Activated naive CD4-positive, alpha-beta T cell (primary cell): ENCODE measurements at places on chromosomes 7 and 10.

GRCh38 chr7:73770002-73770859, at the start of gene CLDN3:
CLDN3 (minus strand) TSS chr7:73770270; CDS start chr7:73770049, 221 bp downstream.
- DNase-seq, result no peak

- no peak for DNase-seq
These were observed 104.6 kb downstream of the CYTH3 start for GRCh38 chr7:6167587-6168476.

- DNase-seq, result no peak
These were observed 43.3 kb downstream of the NRP1 start for GRCh38 chr10:33291053-33291592.

DNA sequence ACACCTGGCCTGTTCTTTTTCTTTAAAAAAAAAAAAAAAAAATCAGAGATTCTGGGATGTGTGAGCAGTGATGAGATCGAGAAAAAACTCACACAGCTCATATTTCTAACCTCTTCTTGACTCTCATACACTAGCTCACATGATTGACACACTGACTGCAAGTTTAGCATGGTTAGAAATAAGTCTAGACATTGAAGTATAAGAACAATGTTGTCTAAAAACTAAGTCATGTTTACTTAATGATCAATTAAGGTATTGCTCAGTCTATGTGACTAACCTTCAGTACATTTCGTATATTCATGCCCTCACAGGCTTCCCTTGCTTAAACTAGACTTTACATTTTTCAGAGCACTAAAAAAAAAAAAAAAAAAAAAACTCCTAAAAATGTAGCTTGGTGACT, 775.1 kb downstream of the GATA3 start:
- no peak for DNase-seq

- DNase-seq, result no peak
These were observed 454.9 kb downstream of the ADRA2A start for GRCh38 chr10:111531690-111532089.

GRCh38 chr7:118747473-118747872, 523.0 kb downstream of the ANKRD7 start:
- no peak for DNase-seq

DNA sequence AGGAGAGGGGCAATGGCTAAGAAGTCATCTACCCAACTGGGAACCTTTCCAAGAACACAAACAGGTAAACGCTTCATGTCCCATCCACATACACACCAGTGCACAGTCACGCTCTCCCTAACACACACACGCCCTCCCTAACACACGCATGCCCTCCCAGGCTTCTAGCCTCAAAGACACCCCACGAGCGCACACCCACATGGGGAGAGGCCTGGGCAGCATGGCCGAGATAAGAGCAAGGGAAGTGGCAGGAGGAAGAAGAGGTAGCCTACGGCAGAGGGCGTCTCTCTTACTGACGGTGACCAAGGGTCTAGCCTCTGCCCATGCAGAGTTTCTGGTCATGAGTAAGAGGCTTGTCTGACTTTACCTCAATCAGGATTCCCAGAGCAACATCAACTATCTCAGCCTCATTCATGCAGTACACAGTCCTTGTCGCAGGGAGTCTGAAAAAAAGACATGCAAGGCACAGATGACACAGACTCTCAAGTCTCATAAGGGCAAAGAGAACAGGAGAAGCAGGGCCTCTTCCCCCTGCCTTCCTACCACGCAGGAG, 3.1 kb downstream of the CYREN start:
- no peak for DNase-seq

GRCh38 chr7:23121165-23121564, 15.6 kb downstream of the KLHL7 start:
- no peak for DNase-seq

DNA sequence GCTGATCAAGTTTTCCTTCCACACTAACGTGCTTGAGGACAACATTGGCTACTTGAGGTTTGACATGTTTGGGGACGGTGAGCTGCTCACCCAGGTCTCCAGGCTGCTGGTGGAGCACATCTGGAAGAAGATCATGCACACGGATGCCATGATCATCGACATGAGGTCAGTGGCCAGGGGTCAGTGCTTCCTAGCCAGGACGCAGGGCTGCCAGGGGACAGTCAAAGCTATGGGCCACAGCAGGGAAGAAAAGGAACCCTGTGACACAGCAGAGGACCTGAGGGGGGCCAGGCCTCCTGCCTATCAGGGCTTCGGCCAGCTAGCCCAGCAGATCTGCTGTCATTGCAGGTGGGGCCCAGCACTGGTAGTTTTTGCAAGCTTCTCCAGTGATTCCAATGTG, 5.2 kb downstream of the RBP3 start:
- no peak for DNase-seq

DNA sequence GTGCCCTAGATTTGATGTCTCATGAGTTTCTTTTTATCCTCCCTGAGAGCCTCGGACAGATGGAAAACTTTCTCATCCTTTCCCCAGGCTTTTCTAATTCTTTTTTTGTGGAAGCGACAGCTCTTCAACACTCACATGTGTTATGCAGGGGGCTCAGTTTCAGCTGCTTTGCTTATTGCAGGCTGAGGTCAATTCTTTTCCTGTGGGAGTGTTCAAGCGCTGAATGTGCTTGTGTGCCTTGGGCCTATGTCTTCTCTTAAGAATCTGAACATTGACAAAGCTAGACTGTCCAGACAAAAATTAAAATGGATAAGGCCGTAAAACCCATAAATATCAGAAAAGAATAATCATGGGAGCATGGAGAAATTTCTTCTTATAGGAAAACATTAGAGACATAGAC, 125.2 kb upstream of the STEAP4 start:
- DNase-seq, result no peak

DNA sequence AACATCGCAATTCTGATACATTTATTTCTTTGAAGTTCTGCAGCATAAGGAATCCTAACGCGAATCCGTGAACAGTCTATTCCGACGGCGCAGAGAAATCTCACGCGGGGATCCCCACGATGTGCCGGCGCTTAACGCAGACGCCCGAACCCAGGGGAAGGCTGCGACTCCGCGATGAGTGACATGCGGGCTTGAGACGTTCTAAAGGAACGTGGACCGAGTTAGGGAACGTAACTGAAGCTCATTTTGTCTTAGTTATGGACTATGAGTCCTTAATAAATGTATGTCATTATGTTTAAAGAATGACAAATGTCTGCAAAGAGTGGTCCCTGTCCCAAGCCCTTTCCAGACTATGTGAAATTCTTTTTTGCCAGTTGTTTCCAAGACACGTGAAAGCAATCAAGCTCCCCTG, 995 bp upstream of the PARD3 start:
- DNase-seq, result no peak

DNA sequence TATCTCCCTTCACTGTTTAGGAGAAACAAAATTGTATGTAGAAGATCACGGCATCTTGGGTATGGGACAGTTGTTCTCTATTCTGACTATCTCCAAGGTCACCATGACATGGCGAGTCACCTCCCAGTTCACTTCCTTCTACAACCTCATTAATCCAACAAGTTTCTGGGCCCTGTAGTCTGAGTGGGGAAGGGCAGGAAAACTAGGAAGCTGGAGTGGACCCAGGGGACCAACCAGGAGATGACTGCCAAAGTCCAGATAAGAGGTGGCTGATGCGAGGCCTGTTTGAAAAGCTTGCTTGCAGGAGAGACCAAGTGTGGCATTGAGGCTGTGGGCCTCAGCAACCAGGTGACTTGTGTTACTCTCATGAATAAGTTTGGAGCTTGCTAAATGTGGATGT, 584.9 kb downstream of the TNS3 start:
- DNase-seq, result no peak

DNA sequence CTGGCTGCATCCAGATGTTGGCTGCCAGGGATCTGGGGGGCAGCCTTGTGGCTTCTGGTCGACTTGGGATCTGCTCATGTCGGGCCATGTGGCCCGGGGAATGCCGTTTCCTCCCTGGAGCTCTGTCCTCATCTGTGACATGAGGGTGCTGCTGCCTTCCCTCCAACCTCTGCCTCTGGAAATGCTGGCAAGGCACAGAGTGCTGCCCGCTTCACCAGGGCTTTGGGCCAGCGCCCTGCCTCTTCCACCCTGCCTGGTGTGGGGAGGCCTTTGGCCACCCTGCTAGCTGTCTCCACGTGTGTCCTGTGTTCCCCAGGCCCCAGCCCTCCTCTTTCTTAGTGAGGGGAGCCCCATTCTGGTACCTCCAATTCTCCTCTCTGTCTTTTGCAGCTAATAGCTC, 5.8 kb upstream of the SMARCD3 start:
- no peak for DNase-seq

- DNase-seq, result no peak
These were observed 82.0 kb downstream of the FGFR2 start for GRCh38 chr10:121516093-121516865.

DNA sequence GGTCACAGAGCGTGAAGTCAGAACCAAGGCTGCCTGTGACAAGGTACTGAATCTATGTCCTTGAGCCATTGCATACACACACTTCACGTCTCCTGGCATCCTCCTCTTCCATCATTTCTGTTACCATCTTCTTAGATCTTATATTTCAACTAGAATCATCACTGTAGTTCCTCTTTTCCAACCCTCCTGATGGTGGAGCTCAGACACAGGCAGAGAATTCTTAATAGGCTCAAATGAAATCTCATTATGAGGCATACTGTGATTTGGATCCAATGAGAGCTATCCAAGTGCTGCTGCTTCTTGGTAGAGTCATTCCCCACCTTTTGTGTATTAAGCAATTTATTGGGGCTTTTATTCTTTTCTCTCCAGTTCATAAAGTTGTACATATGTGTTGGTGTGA, 113.2 kb downstream of the CALCR start:
- no peak for DNase-seq

GRCh38 chr10:105797234-105797890, 1156.3 kb downstream of the SORCS3 start:
- no peak for DNase-seq
